Activated T-cell treated with anti-CD3 and anti-CD28 coated beads, Interleukin-2, amount 50 U/mL, for 72 hours (primary cell): ENCODE measurements at places on chromosomes 4 and X. TPM values are rescaled to one million over a fixed set of nuclear protein-coding genes. Genes with fewer than 3 reads are reported as not detected.

DNA sequence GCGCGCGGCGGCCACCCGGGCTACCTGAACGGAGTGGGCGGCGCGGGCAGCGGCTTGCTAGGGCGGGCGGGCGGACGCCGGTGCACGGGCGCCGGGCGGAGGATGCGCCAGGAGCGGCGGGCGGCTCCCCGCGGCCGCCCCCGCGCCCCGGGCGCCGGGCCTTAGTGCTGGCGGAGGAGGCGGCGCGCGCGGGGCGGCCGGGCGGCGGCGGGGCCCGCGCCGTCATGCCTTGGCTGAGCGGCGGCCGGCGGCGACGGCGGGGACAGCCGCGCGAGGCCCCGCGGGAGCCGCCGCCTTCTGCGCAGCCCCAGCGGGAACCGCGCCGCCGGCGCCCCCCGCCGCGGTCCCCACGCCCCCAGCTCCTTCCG, 48.2 kb downstream of the CLDN34 start:
- DNase-seq: no peak

- DNase-seq: no peak
These were observed 52.4 kb upstream of the IGFBP7 start for GRCh38 chr4:57162499-57163019.

Gene STARD8
- total RNA-seq: 1.3 TPM

Gene PIR
- total RNA-seq: 0.86 TPM

DNA sequence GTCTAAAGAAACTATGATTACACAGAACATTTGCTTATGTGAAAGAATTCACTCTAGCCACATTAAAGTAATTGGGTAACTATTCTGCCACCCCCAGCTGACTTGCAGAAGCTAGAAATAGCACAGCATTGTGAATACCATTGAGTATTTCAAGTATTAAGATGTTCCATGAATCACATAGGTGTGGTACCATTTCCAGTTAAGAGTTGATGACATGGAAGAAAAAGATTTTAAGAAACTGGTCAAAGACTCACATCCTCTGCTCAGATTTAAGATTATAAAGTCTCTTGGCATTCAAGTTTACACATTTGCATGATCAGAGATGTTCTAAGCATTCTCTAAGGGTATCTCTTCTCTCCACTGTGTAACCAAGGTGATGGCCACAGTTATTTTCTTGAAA, 287.5 kb downstream of the CAMK2D start:
- DNase-seq: peak; percentile 23

Gene FAM133A
- not detected for total RNA-seq
